Dermis microvascular lymphatic vessel endothelial cell (primary cell): ENCODE measurements at places on chromosomes 1 and 21.

DNA sequence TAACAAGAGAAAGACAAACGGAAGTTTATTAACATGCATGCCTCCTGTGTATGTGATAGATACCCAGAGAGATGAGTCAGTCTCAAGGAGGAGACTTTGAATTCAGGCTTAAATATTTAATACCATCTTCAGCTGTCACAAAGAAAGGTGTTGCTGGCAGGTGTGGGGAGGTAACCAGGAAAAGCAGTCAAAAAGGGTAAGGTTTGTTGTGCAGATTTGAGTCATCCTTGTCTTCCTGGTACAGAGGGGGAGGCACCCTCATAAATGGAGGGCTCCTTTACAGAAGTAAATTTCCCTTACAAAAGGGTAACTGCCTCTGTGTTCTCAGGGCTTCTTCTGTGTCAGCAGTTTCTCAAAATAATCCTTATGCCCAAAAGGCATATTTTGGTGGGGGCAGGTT is 75.2 kb upstream of the B3GALT5 start:
- DNase-seq: no peak

DNA sequence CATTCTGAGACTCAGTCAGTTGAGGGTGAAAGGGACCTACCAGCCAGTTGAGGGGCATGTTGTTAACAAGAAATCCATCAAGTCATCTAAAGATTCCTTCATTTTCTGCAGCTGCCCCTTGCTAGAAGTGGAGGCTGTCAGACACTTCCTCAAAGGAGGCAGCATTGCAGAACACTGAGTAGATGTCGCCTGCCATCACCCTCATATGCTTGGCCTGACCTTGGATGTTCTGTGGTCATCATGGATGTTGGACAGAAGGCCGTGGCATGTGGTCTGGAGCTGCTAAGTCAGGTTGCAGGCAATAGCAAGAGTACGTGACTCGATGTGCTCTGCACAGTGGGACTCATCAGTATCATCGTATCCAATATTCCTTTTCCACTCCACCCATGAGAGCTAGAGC is 70.6 kb downstream of the GATAD2B start:
- no peak for DNase-seq

DNA sequence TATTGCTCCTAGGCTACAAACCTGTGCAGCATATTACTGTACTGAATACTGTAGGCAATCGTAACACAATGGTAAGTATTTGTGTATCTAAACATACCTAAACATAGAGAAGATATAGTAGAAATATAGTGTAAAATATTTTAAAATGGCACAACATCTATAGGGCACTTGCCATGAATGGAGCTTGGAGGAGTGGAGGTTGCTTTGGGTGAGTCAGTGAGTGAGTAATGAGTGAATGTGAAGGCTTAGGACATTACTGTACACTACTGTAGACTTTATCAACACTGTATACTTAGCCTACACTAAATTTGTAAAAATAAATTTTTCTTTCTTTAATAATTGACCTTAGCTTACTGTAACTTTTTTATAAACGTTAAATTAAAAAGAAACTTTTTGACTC is 7.9 kb downstream of the LEFTY2 start:
- DNase-seq: no peak

DNA sequence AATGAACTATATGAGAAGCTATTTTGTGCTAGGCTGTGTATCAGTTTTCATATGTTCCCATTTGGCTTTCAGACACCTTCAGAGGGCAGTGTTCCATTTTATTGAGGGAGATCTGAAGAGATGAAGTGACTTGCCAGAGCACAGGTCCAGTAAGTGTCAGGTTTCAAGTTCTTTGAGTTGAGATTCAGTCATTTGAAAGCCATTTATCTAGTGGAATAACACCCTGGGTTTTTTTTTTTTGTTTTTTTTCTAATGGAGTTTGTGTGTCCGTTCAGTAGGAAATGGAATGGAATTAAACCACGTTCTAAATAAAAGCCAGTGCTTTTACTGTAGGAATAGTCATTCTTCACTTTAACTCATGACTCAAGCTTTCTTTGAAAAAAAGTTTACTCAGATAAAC is 652.9 kb upstream of the USP24 start:
- DNase-seq: peak; percentile 12

- peak; percentile 56 for DNase-seq
These were observed at the start of gene KCNA10 for GRCh38 chr1:110519125-110519810. Gene KCNA10 (minus strand): TSS chr1:110519175. CDS start chr1:110518787, 388 bp downstream.

DNA sequence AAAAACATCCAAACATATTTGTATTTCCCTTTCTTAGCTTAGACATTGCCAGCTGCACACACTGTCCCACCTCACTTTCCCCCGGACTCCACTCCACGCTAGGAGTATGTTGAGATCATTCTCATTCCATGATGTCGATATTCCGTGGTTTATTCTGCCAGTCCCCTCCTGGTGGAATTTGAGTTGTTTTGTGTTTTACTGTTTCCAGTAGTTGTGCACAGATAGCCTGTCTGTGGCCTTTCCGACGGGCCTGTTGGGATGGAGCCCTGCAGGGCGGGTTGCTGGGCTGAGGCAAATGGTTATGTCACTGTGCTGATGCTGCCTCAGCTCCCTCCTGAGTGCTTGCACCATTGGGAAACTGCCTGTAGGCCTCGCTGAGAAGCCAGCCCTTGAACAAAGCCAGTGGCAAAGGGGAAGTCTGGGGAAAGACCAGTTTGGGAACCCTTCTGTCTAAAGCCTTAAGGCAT is 12.8 kb downstream of the TRAPPC10 start:
- DNase-seq: peak; percentile 32

DNA sequence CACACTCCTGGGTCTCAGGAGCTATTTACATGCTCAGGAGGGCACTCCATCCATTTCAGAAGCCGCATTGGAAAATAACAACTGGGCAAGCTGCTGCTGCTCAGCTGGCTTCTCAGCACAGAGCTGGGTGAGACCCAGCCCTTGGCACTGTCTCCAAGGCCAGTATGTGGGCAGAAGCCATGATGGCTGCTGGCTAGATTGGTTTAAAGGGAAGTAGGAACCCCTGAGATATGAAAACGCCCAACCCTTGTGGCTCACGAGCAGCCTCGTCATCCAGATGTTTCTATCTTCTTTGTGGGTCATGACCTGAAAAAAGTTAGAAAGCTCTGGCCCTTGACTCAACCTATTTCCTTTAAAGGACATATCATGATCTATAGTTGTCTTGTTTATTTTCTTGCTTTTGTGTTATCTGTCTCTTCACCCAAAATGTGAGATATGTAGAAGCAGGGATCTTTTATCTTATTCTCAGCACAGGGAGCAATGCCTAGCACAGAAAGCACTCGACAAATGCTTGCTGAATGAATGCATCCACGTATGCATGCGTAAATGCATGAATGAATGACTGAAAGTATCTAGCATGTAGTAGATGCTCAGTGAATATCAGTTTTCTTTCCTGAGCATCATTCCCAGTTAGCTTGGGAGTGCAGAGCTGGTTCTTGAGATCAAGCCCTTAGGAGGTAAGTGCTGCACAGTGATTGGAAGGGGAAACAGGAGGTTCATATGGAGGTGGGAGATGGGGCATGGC is 11.6 kb downstream of the MYBPH start:
- no peak for DNase-seq
